ENCODE measurements at places on chromosomes 11 and 22.

DNA sequence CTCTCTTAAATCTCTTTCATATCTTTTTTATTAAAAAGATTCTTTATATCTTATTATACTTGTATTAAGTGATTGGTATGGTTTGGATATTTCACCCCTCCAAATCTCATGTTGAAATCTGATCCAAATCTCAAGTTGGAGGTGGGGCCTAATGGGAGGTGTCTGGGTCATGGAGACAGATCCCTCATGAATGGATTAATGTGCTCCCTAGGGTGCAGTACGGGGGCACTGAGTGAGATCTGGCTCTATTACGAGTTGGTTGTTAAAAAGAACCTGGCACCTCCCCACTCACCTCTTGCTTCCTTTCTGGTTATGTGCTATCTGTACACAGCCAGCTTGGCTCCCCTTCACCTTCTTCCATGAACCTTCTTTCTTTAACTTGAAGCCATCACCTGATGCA, 149.6 kb downstream of the CWF19L2 start:
- H3K27me3 ChIP-seq = no peaks in the 10 kb centered on the region
- no peak overlapping the region for H3K27ac ChIP-seq
- DNase-seq = no peak
- H3K4me3 ChIP-seq = no peak overlapping the region
- no peaks in the 10 kb centered on the region for H3K4me1 ChIP-seq

- H3K27me3 ChIP-seq = no peaks in the 10 kb centered on the region
- H3K27ac ChIP-seq = no peak overlapping the region
- no peak overlapping the region for H3K4me3 ChIP-seq
- DNase-seq = no peak
These were observed 25.4 kb downstream of the YPEL1 start for GRCh38 chr22:21710156-21710555.

DNA sequence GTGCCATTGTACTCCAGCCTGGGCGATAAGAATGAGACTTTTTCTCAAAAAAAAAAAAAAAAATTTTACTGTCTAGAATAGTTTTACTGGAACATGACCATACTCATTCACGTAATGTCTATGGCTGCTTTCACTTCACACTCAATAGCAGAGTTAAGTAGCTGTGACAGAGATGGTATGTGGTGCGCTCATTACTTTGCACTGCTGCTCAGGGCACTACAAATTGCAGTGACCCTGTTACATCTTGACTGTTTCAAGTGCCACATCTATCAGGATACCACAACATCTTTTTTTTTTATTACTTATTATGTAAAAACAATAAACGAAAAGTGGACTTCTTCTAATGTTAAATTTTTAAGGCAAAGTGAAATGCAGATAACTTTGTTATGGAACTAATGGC, 110.3 kb downstream of the ARHGAP20 start:
- no peaks in the 10 kb centered on the region for H3K4me1 ChIP-seq
- peaks cover 10% of the 10 kb centered on the region for H3K27me3 ChIP-seq
- no peak overlapping the region for H3K27ac ChIP-seq

DNA sequence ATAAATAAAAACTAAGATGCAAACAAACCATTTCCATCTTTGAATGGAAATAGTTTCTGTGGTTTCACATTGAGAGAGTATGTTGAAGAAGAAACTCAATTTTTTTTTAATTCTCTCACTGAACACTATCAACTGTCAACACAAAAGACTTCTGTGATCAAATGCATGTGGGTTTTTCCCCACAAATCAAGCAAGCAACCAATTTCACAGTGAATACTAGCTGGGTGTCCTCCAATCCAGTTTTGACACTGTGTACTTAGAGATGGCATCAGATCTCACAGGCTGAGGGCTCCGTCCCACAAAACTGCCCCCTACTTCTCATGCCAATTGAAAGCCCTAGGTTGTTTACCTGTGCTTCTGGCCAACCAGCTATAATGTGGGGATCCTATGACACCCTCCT, 34.5 kb downstream of the CTSC start:
- H3K4me3 ChIP-seq = no peak overlapping the region
- peaks cover 17% of the 10 kb centered on the region for H3K4me1 ChIP-seq
- no peak for DNase-seq
- peaks cover 19% of the 10 kb centered on the region for H3K36me3 ChIP-seq
- no peak overlapping the region for H3K27ac ChIP-seq
- peaks cover 85% of the 10 kb centered on the region for H3K27me3 ChIP-seq

- H3K27ac ChIP-seq = no peak overlapping the region
- DNase-seq = no peak
- H3K4me3 ChIP-seq = no peak overlapping the region
- peaks cover 25% of the 10 kb centered on the region for H3K36me3 ChIP-seq
These were observed 25.4 kb upstream of the BACE1-AS start for GRCh38 chr11:117265745-117266144.

DNA sequence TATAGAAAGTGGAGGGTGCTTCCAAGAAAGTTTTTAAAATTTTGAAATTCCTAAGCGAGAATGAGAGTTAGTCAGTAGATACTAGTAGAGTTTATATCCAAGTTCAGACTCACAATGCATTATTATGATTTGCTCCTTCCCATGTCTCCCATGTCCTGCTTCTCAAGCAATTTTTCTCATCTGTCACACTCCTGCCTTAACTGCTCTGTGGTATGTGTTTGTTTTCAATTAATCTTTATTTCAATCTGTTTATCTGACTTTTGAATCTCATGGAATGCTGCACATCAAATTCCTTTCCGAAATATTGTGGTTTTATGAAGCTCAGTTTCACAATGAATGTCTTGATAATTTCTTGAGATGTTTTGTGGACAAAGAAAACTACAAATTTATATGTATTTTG, 18.1 kb downstream of the THY1 start:
- H3K27ac ChIP-seq = no peak overlapping the region
- DNase-seq = no peak
- peaks cover 2% of the 10 kb centered on the region for H3K4me1 ChIP-seq
- no peaks in the 10 kb centered on the region for H3K27me3 ChIP-seq
- no peak overlapping the region for H3K4me3 ChIP-seq
- no peaks in the 10 kb centered on the region for H3K36me3 ChIP-seq

- H3K27me3 ChIP-seq = no peaks in the 10 kb centered on the region
- H3K4me3 ChIP-seq = no peak overlapping the region
- peaks cover 1% of the 10 kb centered on the region for H3K36me3 ChIP-seq
- H3K27ac ChIP-seq = no peak overlapping the region
These were observed 87.6 kb downstream of the UVRAG start for GRCh38 chr11:75902631-75903030.

DNA sequence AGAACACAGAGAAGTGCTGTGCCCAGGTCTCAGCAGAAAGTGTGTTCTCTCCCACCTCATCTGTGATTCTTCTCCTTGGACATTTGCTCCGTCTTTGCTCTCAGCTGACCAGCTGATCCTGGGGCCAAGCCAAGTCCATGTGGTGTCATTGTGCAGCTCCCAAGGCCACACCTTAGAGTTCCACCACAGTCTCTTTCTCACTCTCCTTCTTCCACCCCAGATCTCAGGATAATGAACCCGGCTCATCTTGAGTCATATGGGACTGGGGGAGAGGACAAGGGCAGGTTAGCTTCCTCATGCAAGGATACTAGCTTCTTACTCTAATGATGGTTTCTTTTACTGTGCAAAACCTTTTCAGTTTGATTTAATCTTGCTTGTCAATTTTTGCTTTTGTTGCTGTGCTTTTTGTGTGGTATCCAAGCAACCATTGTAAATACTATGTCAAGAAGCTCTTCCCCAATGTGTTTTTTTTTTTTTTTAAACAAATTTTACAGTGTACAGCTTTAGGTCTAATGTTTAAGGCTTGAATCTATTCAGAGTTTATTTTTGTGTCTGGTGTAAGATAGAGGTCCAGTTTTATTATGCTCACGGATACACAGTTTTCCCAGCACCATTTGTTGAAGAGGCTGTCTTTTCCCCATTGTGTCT, 75.0 kb upstream of the OR4B1 start:
- H3K27ac ChIP-seq = peak overlapping the region; percentile 60
- no peaks in the 10 kb centered on the region for H3K4me1 ChIP-seq
- H3K36me3 ChIP-seq = peaks cover 22% of the 10 kb centered on the region
- no peak overlapping the region for H3K4me3 ChIP-seq
- DNase-seq = no peak
- no peaks in the 10 kb centered on the region for H3K27me3 ChIP-seq

DNA sequence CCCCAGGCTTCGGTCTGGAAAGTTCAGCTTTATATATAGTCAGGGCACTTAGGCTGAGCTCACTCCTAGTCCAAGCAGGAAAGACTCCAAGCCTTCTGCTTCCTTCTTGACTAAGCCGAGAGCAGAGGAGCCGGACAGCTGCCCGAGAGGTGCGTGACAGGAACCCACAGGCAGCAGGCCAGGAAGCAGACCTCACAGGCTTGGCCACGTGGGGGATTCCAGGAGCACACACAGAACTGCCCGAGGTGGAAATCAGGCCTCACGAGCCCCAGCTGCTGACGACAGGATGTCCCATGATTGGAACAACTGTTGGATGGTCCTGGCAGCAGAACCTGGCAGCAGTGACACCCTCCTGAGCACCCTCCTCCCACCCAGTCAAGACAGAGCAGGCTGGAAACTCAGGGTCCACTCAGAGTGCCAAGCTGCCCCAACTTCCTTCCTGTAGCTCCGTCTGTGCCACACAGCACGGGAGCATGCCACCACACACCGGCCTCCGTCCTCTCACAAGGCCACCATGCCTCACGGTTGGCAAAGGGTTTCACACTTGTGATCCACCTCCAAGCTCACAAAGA, 5.4 kb downstream of the PLA2G6 start:
- no peaks in the 10 kb centered on the region for H3K36me3 ChIP-seq
- H3K4me1 ChIP-seq = peaks cover 32% of the 10 kb centered on the region
- H3K27ac ChIP-seq = no peak overlapping the region
- no peaks in the 10 kb centered on the region for H3K27me3 ChIP-seq
- DNase-seq = no peak
- H3K4me3 ChIP-seq = no peak overlapping the region

- H3K4me3 ChIP-seq = no peak overlapping the region
- DNase-seq = no peak
- peaks cover 13% of the 10 kb centered on the region for H3K27me3 ChIP-seq
- H3K27ac ChIP-seq = no peak overlapping the region
- no peaks in the 10 kb centered on the region for H3K36me3 ChIP-seq
These were observed 67.9 kb downstream of the ENTHD1 start for GRCh38 chr22:39825661-39826102.

DNA sequence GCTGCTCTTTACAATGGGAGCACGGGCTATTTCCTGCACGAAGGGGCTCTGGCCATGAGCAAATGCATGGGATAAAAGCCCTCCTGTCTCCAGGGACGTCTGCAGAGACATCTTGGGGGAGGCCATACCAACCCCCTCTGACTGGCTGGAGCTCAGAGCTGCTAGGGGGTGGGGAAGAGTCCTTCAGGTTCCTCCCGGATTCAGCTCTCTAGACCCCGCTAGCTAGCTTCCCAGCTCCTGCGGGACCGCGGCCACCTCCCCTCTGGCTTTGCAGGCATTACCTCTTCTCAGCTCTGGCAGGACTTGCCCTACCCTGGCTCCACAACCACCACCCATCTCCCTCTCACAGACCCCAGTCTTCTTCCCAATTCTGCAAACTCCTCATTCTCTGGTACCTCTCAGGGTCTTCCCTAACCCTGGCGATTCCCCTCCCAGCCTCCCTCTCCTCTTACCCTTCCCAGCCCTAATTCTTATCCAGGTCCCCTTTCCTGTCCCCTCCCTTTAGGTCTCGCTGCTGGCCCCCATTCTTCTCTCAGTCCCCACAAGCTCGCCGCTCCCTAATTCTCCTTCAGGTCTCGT, 802 bp downstream of the SYT13 start:
- H3K36me3 ChIP-seq = no peaks in the 10 kb centered on the region
- H3K4me3 ChIP-seq = peak overlapping the region; percentile 75
- peaks cover 17% of the 10 kb centered on the region for H3K4me1 ChIP-seq

DNA sequence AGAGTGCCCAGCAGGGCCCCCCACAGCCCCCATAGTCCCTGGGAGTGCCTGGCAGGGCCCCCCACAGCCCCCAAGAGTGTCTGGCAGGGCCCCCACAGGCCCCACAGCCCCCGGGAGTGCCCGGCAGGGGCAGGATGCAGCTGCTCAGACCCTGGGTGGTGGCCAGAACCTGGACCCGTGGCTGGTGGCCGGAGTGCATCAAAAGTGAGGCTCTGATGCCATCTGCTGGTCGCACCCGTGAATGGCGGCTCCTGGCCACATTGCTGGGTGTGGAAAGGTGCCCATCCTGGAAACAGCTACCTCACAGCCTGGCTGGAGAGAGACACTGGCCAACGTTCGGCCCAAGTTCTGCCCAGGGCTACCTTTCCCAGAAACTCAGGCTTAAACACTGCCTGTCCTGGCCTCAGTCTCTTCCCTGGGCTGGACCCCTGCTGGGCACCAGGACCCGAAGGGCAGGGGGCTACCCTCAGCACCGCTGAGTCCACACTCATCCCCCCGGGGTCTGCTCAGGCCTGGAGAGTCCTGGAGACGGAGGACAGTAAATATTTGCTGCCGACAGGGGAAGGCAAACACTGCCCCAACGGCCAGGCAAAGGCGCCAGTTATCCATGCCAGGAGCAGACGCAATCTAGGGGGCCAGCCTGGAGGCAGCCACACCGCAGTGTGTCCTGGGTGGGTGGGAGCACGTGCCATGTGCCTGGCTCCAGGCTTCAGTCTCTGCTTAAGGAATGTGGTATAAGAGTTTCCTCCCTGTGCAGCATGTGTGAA, 4.4 kb downstream of the INS start:
- H3K4me3 ChIP-seq = no peak overlapping the region
- H3K36me3 ChIP-seq = no peaks in the 10 kb centered on the region
- peak; percentile 88 for DNase-seq
- peaks cover 4% of the 10 kb centered on the region for H3K27me3 ChIP-seq

DNA sequence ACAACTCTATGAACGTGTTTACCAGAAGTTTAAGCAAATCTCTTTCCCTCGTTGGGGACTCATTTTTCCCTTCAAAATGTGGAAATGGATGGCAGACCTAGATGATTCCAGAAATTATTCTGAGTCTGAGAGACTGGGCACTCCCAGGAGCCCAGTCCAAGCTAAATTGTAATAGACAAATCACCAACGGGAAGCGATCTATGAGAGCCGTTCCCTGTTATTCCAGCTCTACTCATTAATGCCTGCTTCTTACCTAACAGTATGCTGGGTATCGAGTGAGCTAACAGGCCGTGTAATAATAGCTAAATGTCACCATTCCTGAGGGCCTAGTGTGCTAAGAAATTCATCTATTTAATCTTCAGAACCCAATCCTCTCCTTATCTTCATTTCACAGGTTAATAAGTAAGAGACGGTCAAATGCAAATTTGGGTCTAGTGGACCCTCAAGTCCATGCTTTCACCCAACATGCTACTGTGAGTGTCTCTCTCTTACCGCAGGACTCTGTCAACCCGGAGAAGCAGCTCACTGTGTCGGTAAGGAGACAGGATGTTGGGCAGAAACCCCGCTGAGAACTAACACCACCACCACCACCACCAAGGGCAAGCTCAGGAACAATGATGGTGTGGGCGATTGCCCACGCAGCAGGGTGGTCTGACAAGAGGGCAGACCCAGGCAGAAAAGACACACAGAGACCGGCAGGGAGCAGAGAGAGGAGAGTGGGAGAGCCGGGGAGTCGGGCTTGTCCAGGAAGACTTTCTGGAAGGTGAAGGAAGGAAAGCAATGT, 57.1 kb upstream of the TIMP3 start:
- DNase-seq = no peak
- peaks cover 15% of the 10 kb centered on the region for H3K4me1 ChIP-seq
- peaks cover 34% of the 10 kb centered on the region for H3K27me3 ChIP-seq
- no peaks in the 10 kb centered on the region for H3K36me3 ChIP-seq
- no peak overlapping the region for H3K27ac ChIP-seq
- no peak overlapping the region for H3K4me3 ChIP-seq
